Forelimb muscle (tissue), 1 donor: ENCODE measurements at places on chromosomes 16 and 17. TPM values are rescaled to one million over a fixed set of nuclear protein-coding genes. Genes with fewer than 3 reads are reported as not detected.

- no peak for DNase-seq
Measured at GRCh38 chr17:3571043-3571900, 13.7 kb upstream of the TRPV3 start.

Gene CA4
- 7.1 TPM for polyA plus RNA-seq

DNA sequence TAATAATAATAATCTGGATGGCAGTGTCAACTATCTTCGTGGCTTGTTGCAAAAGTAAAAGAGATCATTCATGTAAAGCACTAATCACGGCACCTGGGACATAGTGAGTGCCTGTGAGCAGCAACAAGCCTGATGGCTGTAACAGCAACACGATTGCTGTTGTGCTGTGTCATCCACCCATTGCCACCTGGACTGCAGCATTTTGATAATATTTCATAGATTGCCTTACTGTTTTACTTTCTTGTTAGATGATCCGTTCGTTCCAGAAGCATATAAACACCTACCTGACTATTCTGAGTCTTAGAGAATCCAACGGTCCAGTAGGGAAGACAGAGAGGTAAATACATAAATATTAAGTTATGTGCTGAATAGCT is 3.1 kb upstream of the MRPS23 start:
- no peak for DNase-seq

Gene KRTAP2-2
- polyA plus RNA-seq = not detected

DNA sequence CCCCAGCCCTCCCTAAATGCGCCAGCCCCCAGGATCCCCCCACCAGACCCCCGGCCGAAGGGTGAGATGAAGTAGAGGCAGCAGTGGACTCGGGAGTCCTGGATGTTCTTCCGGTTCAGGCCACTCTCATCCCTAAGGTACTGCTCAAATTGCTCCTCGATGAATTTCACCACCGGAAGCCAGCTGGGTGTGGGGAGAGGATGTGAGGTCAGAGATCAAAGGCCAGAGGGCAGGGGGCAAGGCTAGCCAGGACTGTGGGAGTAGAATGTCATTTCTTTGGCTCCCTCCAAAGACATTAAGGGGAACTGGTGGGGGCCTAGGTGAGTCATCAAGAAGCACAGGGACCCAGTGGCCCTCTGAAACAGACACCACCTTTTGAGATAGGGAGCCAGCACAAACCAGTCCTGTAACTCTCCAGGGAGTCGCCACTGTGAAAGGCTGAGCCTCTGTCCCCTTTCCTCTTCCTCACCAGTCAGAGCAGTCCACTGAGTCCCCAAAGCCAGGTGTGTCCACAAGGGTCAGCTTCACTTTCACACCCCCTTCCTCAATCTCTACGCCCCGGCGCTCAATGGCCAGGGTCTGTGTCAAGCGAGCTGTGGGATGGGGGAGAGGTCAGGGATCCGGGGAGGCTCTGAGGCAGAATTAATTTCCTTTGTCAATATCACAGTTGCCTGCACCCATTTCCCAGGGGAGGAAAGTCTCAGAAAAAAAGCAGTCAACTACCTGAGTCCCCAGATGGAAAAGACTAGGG is 895 bp downstream of the SEPTIN1 start:
- DNase-seq = no peak

DNA sequence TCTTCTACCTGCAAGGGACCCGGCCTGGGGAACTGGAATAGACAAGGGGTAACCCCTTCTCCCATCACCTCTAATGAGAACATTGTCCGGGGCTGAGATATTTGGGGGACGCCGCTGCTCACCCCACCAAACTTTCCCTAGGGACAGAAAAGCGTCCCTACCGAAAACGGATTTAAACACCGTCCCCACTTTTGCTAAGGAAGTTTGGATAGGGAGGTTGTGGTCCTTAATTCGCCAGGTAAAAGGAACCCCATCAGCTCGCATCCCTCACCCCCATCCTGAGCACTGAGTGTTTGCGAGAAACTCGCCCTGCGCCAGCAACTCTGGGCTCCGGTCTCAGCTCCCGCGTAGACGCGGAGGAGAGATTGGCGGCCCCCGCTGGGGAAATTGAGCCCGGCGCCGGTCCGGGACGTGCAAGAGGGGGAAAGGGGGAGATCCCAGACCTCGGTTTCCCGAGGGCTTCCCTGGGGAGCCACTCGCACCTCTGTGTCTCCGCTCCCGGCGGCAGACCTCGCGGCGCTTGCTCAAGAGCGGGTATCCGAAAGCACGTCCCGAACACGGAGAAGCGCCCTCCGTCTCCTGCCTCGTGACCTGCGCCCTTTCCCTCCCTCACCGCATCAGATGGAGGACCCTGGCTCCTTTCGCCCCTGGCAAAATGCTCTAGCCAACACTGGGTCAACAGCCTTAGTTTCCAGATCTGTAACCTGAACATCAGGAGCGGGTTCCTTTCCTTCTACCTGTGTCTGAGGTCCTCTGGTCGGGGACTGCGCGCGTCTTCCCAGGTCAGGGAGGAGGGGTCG is 3.1 kb upstream of the SOX9 start:
- DNase-seq = no peak

Gene SYCE1L
- 5.1 TPM for polyA plus RNA-seq

GRCh38 chr17:33390479-33391176 is 97.5 kb upstream of the ASIC2 start:
- no peak for DNase-seq

GRCh38 chr17:39092692-39093230 is 58.7 kb downstream of the PLXDC1 start:
- no peak for DNase-seq

DNA sequence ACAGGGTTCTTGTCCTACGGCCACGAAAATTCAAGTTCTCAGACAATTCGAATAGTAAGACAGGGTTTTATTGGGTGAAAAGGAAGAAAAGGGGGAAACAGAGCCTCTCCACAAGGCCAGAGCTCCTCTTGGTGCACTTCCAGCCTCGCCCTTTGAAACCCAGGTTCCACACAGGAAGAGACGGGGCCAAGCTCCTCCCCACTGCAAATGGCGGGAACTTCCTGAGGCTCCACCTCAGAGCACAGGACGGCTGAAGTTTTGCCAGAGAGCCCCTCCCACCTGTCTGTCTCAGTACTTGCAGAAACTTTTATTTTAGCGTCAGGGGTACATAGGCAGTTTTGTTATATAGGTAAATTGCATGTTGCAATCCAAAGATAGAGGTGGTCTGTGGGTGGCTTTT is 165.7 kb upstream of the CDH8 start:
- DNase-seq = no peak

DNA sequence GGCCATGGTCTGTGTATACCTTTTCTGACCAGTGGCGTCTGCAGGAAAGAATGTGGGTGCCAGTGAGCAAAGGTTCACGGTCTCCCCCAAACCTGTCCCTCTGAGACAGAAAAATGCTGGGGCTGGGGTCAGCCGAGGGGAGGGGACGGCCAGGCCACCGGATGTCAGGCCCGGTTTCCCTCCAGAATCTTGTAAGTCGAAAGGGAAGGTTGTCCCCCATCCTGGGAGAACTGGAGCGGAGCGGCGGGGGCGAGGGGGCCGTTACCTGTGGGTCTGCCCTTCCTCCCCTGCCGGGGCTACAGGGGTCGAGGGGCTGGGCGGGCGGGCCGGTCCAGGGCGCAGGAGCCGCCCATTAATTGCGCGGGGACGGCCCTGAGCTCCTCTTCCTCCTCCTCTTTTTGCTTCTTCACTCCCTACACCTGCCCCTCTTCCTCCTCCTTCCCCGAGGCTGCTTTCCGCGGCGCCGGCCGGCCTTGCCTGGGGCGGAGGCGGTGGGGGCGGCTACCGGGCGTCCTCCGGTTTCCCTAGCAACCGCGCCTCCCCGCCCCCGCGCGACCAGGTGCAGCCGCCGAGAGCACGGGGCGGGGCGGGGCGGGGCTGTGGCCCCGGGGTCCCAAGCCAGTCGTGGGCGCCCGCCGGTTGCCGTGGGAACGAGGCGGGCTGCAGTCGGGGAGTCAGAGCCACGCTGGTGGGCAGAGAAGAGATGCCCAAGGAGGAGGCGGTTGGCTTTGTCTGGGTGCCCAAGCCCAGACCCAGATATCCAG is at the start of gene MARCHF10:
Gene MARCHF10 (minus strand): TSS at position 503 of the 764 bp plus-strand sequence. CDS start 6,579 bp downstream, outside the sequence.
- no peak for DNase-seq

GRCh38 chr17:72332367-72332766 is 211.5 kb downstream of the SOX9 start:
- no peak for DNase-seq

Gene NTN3
- 3.6 TPM for polyA plus RNA-seq

DNA sequence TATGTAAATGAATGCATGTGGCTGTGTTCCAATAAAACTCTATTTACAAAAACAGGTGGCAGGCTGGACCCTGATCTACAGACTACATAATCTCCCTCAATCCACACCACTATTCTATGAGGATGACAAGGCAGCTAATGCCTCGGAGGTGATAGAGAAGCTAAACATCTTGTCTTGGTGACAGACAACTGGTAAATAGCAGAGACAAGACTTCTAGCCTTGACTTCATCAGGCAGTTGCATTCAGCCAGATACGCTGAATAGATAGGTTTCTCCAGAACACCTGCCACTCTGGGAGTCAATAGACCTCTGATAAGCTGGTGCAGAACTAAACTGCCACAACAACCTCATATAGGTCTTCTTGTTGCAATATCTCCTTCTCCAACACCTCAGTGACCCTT is 3.3 kb downstream of the ATPAF2 start:
- DNase-seq = no peak

Gene TMEM238L
- polyA plus RNA-seq = 0.23 TPM
